ENCODE measurements at places on chromosomes 3 and 15. TPM values are rescaled to one million over a fixed set of nuclear protein-coding genes. Genes with fewer than 3 reads are reported as not detected.

The GUCA1C gene
- not detected for total RNA-seq

The PARP6 gene
- total RNA-seq: 193 TPM

The HRH1 gene
- not detected for total RNA-seq

GRCh38 chr3:126961191-126961790, 21.6 kb upstream of the PLXNA1 start:
- H3K27me3 ChIP-seq: peaks cover 13% of the 10 kb centered on the region
- no peak overlapping the region for H3K27ac ChIP-seq
- H3K36me3 ChIP-seq: peaks cover 5% of the 10 kb centered on the region
- H3K4me1 ChIP-seq: peaks cover 13% of the 10 kb centered on the region

DNA sequence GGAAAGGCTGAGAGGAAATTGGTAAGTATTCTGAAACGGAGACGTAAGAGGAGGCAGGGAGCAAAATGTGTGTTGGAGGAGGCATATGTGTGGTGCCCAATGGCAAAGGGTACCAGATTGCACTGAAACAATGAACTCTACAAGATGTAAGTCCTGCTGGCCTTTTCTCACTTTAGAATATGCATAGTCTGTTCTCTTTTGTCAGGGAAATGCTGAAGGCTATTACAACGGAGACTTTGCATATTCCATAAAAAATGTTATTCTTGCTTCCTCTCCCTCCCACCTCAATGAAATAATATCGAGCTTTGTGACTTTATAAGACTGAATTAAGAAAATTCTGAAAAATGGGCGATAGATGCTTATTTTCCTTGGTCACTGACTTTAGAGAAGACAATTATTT, 85.9 kb downstream of the PEX5L start:
- no peak overlapping the region for H3K4me3 ChIP-seq
- H3K36me3 ChIP-seq: no peaks in the 10 kb centered on the region
- H3K4me1 ChIP-seq: peaks cover 28% of the 10 kb centered on the region
- peak overlapping the region; percentile 36 for H3K27ac ChIP-seq
- DNase-seq: no peak
- H3K27me3 ChIP-seq: peaks cover 3% of the 10 kb centered on the region

- no peaks in the 10 kb centered on the region for H3K4me1 ChIP-seq
- no peak for DNase-seq
- H3K4me3 ChIP-seq: no peak overlapping the region
- no peak overlapping the region for H3K27ac ChIP-seq
Measured at GRCh38 chr3:23219552-23219951, 16.4 kb downstream of the UBE2E2 start.

DNA sequence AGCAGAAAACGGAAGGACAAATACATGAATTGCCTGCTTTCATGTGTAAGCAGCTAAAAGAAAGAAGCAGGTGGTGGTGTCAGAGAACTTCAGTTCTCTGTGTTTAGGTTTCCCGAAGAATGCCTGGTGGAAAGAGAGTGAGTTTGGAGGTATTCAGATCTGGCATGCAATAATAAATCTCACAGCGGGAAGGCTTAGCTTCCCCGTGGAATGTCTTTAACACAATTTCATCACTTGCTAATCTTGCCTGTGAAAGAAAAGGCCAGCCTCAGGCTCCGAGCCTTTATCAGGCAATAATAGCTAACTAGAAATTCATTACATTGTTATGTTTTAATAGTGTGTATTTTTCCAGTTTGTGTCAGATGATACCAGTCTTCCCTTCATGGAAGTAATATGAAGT, 220.3 kb downstream of the PDZRN3 start:
- peaks cover 4% of the 10 kb centered on the region for H3K36me3 ChIP-seq
- no peak overlapping the region for H3K27ac ChIP-seq
- no peak for DNase-seq
- no peaks in the 10 kb centered on the region for H3K27me3 ChIP-seq

DNA sequence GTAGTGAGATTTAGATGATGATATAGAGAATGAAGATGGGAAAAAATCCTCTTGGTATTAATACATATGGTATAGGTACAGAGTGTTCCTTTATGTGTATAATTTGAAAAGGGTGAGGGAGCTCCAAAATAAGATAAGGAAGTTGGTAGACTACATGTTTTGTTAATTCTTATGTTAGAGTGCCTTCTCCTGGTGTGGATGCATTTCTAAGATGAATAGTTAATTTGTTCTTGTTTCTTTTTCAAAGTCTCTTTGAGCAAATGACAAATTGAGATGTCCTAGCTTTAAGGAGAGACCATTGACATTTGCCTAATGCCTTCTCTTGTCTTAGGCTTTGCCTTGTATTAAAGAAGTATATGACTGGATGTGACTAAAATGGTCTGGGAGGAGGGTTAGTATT, 34.1 kb downstream of the AKAP13 start:
- H3K27ac ChIP-seq: no peak overlapping the region
- H3K4me3 ChIP-seq: no peak overlapping the region
- no peak for DNase-seq

GRCh38 chr15:72872066-72872845, 88.7 kb upstream of the ADPGK start:
- peaks cover 5% of the 10 kb centered on the region for H3K36me3 ChIP-seq
- H3K4me3 ChIP-seq: no peak overlapping the region
- no peak overlapping the region for H3K27ac ChIP-seq
- DNase-seq: no peak
- peaks cover 19% of the 10 kb centered on the region for H3K4me1 ChIP-seq
- H3K27me3 ChIP-seq: peaks cover 2% of the 10 kb centered on the region

GRCh38 chr3:24338409-24339130, 156.1 kb downstream of the THRB start:
- H3K36me3 ChIP-seq: no peaks in the 10 kb centered on the region
- H3K27me3 ChIP-seq: peaks cover 2% of the 10 kb centered on the region
- H3K27ac ChIP-seq: no peak overlapping the region
- DNase-seq: no peak

Measured in glutamatergic neuron (in vitro differentiated cells).